ENCODE measurements at places on chromosomes 1 and 21. TPM values are rescaled to one million over a fixed set of nuclear protein-coding genes. Genes with fewer than 3 reads are reported as not detected.

DNA sequence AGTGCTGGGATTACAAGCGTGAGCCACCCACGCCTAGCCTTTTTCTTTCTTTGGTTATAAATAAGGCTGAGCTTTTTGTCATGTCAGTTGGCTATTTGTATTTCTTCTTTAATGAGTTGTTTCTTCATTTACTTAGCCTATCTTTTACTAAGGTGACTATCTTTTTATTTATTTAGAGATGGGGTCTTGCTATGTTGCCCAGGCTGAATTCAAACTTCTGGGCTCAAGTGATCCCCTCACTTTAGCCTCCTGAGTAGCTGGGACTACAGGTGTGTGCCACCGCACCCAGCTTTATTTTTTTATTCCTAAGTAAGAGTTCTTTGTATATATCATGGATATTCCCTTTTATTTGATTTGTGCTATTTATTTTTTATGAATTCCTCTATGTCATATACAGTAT lies 11.9 kb downstream of the DMBX1 start:
- no peak for DNase-seq

GRCh38 chr1:84350550-84350949 lies 47.7 kb upstream of the DNASE2B start:
- no peak for DNase-seq

- DNase-seq = no peak
These were observed 1.4 kb upstream of the MAN1C1 start for GRCh38 chr1:25615172-25615541.

DNA sequence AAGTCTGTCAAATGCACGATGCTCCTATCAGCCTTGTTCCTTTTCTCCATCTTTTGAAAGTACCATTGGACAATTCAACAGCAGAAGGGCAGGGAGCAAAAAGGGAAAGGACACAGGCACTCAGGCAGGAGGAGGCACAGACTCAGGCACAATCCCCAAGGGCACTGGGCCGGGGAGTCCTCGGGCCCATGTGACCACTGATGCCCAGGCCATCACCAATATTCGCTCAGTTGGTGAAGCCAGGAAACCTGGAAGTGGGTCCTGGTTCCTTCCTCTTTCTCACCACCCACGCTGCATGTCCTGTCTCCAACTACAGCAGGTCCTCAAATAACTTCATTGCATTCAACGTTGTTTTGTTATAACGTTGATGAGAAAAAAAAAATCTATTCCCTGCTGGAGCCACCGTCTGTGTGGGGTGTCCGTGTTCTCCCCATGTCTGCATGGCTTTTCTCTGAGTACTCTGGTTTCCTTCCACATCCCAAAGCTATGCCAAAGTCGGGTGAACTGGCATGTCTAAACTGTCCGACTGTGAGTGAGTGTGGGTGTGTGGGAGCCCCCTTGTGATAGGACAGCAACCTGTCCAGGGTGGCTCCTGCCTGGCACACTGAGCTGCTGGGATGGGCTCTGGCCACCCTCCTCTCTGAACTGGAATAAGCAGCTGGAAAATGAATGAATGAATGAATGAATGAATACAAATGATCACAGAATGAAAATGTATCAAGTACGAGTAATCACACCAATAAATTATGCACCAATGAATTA lies 12.5 kb downstream of the NID1 start:
- no peak for DNase-seq

GRCh38 chr1:39640861-39641260 lies 1.4 kb upstream of the HEYL start:
- no peak for DNase-seq

- no peak for DNase-seq
These were observed 310.9 kb downstream of the MATN1 start for GRCh38 chr1:30412241-30413110.

DNA sequence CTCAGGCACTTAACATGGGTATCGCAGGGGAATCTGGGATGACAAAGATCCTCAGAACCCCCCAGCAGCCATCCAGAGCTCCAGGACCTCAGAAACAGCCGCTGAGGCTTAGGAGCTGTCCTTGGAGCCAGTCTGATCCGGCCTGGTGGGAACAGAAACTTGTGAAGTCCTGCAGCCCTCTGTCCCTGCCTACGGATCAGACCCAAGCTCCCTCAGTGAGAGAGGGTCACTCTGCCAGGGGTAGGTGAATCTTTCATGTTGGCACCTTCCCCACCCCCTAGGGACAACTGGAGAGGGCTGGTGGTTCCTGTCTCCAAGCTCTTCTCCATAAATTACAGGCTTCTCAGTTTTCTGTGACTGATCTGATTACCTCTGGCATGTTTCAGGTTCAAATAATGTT lies 122.3 kb downstream of the TLR5 start:
- DNase-seq = no peak

DNA sequence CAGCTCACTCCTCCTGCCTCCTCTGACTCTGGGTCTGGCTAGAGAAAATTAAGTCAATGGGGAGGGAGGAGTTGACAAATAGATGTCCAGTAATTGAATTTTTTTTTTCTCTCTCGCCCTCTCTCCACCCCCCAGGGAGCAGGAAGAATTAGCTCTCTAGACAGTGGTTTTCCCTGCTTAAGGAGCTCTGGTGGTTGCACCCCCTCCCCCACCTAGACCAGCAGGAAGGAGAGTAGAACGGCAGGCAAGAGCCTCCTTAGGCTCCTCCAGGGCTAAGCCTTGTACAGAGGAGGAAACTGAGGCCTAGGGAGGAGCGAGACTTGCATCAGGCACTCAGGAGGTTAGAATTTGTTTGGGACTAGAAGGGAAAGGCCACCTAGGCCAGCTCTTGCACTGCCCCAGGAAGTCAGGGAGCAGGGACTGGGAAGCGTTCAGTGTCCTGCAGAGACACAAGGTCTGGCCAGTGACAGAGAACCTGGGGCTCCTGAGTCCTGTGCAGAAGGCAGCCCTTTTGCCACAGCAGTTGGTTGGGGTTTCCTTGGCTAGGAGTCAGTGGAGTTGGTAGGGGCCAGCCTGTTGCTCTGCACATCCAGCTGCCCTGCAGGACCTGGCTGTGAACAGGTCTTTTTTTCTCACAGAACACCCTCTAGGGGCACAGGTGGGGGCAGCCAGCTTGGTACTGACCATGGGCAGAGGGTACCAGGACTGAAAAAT lies 49.5 kb upstream of the ACOT11 start:
- no peak for DNase-seq

GRCh38 chr1:29271724-29272123 lies 35.4 kb downstream of the PTPRU start:
- no peak for DNase-seq

DNA sequence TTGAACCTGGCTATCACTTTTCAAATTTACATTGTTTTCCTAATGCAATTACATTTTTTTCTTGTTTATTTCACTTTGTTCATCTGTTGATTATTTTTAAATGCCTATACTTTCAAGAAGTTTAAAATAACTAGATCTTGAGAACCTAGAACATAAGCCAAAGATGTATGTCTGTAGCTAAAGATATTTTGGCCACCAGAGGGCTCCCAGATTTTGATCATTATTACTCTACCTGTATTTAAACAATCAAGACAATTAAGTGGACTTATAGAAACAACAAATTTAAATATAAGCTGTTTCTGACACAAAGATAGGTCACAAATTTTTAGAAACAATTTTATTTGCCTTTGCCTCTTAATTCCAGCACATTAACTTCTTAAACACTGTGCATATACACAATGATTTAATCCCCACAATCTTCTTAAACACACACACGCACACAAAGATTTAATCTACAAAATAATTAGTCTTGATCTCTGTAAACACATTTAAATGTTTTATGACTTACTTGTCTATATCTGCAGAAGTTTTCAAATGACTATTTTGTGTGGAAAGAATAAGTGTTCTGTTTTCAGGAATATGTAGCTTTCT lies 380.0 kb downstream of the DSCAM start:
- DNase-seq = no peak

- DNase-seq = peak; percentile 29
These were observed 13.8 kb downstream of the TMEM51 start for GRCh38 chr1:15167386-15167785.

DNA sequence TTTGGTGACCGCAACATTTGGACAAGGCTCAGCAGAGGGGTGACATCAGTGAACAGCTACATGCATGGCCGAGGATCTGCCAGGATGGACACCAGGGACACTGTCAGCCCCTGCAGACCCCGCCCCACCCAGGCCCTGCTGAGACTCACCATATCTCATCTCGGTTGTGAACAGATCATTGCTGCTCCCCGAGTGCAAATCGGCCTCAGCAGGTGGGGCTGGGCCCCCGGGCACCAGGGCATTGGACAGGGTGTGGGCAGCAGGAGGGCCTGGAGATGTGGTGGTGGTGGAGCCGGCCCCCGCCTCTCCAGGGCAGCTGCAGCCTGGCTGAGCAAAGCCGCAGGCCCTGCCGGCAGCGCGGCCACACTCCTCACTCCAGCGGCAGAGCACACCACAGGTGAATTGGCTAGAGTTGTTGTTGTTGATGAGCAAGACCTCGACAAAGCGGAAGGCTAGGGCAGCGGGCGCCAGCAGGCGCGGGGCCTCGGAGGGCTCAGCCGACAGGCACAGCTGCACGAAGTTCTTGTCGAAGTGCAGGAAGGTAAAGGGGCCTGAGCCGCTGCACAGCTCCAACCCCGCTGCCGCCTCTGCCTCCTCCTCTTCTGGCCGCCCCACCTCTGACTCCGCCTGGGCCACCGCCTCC lies 8.2 kb downstream of the ADGRB2 start:
- no peak for DNase-seq

DNA sequence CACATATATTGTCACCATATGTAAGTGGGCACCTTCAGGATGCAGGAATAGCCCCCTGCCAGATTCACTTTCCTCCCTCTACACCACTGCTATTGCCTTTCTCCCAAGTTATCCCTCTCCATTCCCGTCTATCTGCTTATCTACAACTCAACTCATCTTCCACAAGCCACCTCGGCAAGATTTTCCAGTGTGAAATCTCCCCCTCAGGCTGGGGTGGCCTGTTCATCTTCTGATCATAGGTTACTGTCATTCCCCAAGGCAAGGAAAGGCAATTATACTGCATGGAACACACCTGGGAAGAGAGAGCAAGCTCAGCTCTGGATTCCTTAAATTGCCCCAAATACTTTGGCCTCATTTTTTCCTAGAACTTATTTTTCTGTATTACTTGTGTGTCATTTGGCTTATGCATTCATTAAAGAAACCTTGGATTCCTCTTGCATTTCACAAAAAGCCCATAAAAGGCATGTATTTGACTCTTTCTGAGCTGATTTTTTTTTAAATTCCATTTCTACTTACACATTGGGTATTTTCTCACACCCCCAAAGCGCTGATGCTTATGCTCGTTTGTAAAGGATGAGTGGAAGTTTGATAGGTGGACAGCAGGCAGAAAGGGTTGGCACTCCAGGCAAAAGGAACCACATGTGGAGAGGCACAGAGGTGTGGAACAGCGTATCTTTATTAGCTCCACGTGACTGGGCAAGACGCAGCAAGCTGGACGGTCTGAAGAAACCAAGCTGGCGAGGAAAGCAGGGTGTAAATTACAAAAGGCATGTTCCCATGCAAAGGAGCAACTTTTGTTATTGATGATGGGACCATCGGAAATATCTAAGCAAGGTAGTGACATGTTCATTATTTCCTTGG lies 169.7 kb upstream of the RAB4A start:
- no peak for DNase-seq

DNA sequence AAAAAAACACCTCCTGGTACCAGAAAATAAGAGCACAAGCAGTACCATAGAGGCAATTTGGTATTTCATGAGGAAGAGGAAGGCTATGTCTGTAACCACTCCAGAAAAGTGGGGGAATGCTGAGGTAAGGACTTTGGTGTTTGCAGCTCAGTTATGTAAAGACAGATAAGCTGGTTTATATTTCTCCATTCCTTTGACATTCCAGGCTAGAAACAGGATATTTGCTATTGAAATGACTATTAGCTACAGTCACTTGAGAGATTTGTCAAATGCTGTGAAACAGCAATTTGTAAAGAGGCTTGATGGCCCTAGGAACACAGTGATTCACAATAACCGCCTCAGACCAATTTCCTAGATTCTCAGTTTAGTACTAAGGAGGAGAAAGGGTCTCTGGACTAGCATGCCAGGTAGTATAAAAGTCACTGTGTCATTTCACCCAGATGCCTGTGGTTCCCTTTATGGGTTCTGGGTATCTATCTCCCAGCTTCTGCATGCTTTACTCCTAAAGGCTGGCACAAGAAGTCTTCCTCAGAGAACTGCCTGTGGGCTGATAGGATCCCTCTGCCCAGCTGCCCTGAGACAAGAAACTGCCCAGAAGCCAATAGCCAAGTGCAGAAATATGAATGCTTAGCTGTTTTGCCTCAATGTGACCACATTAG lies 80.5 kb downstream of the VCAM1 start:
- DNase-seq = no peak

- DNase-seq = no peak
These were observed 422.2 kb upstream of the ZP4 start for GRCh38 chr1:238312969-238313368.

- no peak for DNase-seq
These were observed 35.0 kb upstream of the RD3 start for GRCh38 chr1:211527006-211527405.

GRCh38 chr1:107670397-107671040 lies 294.5 kb downstream of the VAV3 start:
- no peak for DNase-seq

DNA sequence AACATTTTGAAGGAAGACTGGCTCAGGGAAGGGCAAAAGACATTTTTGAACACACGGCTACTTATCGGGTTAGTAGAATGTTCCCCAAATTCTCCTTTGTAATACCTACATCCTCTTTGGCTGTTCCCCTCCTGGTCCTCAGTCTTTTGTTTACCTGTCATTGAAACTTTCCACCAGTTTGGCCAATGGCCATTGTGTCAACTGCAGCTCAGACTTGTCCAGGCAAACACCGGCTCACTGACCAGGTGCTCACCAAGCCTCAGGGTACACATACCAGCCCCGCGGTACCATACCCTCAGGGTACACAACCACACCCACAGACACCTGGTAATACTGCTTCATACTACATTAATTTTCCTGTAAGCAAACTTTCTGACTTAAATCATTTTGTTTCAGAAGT lies 84.8 kb upstream of the ZNF648 start:
- no peak for DNase-seq

GRCh38 chr1:85581802-85582686 lies 1.5 kb downstream of the CCN1 start:
- DNase-seq = no peak

DNA sequence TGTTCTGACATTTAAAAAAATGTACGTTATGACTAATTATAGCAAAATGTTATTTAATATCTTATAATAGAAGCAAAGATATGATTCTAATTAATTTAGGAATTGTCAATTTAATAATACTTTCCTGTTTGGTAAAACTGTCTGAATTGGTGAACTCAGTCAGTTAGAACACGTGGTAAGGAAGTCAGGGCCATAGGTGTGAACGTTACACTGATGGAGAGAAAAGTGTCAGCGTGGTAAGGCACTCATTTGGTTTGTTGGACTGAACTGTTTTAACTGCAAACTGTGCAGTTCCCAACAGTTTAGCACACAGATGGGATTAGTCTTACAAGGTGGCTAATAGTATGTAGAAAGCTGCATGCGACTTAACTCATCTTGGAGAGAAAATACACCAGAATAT lies 102.9 kb downstream of the EPB41 start:
- no peak for DNase-seq

Gene ACTA1
- total RNA-seq = not detected

Gene PSRC1
- total RNA-seq = 16.2 TPM

Gene FNDC5
- not detected for total RNA-seq

Gene HCN3
- total RNA-seq = 4.7 TPM

Gene ATP8B2
- 29.2 TPM for total RNA-seq

Gene OR2W3
- 0.31 TPM for total RNA-seq

Gene DIRAS3
- total RNA-seq = not detected

Gene LRRN2
- not detected for total RNA-seq

Gene SNX7
- not detected for total RNA-seq

Gene S100A7
- not detected for total RNA-seq

Gene DCDC2B
- total RNA-seq = 0.22 TPM
